ENCODE measurements at places on chromosomes 6 and 20. TPM values are rescaled to one million over a fixed set of nuclear protein-coding genes. Genes with fewer than 3 reads are reported as not detected.

The CDC40 gene
- total RNA-seq, result 19.9 TPM

The ZNF391 gene
- total RNA-seq, result 4.3 TPM

The EFCAB8 gene
- total RNA-seq, result 0.53 TPM

The TP53TG5 gene
- total RNA-seq, result not detected

The BEND6 gene
- 1.2 TPM for total RNA-seq

The SIGLEC1 gene
- total RNA-seq, result 0.16 TPM

The CARMIL1 gene
- total RNA-seq, result 40.6 TPM

The PRPH2 gene
- not detected for total RNA-seq

The PTGIS gene
- total RNA-seq, result 22.5 TPM

The TGIF2 gene
- total RNA-seq, result 30.6 TPM

The SMOC2 gene
- 51.0 TPM for total RNA-seq

DNA sequence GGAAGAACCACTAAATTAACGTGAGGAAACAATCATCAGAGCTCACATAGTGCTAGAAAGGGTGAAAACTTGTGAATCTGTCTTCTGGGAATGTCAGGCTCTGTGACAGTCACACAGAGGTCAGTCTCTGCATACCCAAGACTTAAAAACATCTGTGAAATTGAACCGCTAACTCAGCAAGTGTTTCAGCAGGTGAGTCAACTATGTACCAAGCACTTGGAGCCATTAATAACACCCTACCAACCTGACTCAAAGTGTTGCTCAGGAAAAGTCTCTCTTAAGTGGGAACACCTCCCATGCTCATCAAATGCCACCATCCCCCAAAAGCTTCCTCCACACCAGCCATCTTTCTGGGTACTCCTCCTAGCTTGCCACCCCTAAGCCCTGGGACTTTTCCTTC is 92.3 kb upstream of the CARMIL1 start:
- DNase-seq, result no peak

DNA sequence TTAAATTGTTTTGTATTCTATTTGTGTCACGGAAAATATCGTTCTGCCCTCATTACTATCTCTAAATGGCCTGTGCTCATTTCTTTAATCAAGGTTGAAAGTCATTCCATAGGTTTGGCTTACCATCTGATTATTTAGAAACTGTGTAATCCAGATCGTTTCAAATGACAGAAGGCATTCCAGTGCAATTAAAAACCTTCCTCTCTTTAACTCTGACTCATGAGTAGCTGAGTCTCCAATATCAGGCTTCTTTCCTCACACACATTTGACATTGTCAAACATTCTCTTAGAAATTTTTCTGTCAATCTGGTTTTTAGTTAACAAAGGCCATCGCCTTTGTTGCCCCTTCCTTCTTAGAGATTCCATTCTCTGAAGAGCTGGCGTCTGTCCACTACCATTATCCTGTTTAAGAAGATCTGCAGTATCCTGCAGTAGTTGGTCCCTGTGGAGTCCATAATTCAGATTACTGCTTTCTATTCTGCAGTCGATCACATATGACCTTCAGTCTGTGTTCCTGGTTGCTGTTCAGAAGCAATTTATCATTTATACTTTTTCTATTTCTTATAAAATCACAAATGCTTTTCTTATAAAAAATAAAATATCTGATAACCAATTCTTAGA is 3.9 kb upstream of the TRDN start:
- DNase-seq, result no peak

DNA sequence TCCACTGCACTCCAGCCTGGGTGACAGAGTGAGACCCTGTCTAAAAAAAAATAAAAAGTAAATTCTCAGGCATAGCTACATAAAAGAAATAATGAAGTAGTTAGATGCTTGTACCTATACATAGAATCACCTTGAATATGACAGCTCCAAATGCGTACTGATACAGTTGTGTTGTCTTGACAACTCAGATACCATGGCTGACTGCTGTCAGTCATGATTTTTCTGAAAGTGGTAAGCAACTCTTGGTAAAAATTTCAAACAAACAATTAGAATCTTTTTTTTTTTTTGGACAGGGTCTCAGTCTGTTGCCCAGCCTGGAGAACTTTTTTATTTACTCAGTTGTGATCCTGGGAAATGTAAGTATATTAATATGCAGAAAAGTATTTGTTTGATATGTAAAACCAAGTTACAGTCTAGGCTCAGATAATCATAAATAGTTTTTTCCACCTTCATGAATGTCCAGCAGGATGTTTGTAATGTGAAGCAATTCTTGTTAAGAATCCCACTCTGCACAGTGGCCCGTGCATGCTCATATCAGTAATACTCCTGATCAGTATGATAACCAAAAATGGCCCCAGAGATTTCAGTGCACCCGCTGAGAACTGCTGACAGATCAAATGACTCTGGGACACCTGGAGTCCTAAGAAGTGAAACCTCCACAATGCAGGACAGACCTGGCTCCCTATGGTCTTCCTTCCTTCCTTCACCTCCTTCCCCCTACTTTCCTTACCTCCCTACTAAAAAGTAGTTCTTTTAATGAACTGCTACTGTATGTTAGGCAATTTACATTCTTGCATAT is 14.0 kb upstream of the MAPK13 start:
- no peak for DNase-seq

DNA sequence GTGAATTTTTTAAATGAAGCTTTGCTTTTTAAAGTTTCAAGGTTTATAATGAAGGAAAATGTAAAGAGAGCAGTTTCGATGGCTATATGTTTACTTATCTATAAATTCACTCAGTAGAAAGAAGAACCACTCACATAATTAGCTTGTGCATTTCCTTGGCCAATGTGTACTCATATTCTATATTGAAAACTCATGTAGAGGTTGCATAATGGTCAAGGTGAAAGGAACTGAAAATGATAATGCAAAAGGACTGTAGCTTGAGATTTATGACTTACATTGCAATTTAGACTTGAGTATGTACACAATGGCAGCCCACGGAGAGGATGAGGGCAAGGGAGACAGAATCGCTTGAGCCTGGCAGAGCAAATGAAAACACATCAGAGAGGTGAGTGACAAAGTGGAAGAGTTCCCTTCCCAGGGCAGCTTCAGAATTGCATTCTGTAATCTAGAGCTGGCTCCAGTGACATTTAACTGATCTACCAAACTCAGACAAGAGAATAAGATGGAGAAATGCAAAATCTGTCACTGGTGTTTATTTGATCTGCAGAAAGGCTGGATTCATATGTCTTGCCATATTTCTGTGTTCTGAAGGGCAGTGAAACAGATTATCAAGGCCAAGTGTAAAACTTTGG is 191.8 kb downstream of the TMEM200A start:
- no peak for DNase-seq

GRCh38 chr6:139608466-139609261 is 234.2 kb upstream of the CITED2 start:
- DNase-seq, result no peak

- no peak for DNase-seq
Observed at GRCh38 chr6:44452725-44453124, 65.2 kb downstream of the CDC5L start.

GRCh38 chr6:152848919-152849318 is 98.3 kb downstream of the VIP start:
- no peak for DNase-seq

GRCh38 chr20:40393197-40394079 is 295.6 kb downstream of the MAFB start:
- no peak for DNase-seq

DNA sequence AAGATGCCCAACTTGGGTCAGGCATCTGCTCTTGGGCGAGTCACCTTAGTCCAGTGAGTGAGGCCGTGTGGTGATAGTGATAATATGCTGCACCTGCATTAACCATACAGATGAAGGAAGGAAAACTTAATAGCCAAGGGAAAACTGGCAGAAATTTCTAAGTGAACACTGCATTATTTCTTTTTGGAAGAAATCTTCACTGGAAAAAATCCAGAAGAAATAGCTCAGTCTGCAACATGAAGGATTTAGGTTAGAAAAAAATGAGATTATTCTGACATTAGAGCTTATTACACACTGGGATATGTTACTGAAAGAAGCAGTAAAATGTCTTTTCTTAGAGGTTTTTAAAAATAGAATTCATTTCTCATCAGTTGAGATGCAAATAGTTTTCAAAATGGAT is 947.3 kb downstream of the KIF16B start:
- no peak for DNase-seq

DNA sequence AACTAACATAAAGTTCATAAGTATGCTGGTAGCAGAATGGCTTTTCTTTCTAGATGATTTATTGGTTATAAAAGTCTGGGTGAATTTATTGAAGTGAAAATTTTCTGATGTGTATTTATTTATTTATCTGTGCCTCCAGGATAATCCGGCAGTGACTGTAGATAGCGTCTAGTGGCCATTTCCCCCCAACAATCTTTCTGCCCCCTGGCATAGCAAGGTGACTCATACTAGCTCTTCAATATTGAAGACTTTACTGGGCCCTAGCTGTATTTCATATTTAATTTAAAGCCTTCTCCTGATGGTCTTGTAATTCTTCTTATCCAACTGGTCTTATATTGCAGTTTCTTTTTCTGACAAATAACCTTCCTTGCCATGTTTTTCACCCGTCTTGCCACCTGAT is 154.1 kb upstream of the SGK1 start:
- no peak for DNase-seq

GRCh38 chr20:5173751-5174150 is 46.9 kb downstream of the CDS2 start:
- DNase-seq, result no peak

GRCh38 chr6:155782320-155782731 is 326.7 kb upstream of the NOX3 start:
- DNase-seq, result peak; percentile 44

DNA sequence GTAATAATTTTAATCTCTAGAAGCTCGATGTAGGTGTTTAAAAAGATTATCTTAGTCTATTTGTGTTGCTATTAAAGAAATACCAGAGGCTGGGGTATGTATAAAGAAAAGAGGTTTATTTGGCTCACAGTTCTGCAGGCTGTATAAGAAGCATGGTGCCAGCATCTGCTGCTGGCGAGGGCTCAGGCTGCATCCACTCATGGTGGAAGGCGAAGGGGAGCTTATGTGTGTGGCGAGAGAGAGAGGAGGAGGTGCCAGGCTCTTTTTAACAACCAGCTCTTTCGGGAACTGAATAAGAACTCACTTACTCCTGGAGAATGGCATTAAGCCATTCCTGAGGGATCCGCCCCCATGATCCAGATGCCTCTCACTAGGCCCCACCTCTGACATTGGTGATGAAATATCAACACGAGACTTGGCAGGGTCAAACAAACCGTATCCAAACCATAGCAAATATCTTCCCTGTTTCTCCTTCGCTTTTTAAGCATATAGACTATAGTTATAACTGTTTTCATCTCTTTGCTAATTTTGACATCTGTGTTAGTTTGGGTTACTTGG is 24.5 kb downstream of the CHMP4B start:
- no peak for DNase-seq

DNA sequence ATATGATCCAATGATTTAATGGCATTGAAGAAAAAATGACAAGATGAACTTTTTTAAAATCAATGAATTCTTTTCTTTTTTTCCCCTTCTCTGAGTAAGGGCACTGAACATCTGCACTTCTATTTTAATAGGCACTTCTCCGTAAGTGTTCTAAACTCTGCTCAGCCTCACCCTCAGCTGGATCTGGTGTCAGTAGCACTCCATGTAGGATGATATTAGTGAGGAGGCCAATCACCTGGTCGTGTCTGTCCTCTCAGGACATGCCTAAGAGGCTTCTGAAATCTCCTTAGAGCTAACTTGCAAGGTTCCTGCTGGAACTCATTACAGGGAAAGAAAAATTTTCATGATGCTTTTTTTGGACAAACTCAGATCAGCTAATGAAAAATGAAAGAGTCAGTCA is 148.6 kb upstream of the MLIP start:
- DNase-seq, result no peak

DNA sequence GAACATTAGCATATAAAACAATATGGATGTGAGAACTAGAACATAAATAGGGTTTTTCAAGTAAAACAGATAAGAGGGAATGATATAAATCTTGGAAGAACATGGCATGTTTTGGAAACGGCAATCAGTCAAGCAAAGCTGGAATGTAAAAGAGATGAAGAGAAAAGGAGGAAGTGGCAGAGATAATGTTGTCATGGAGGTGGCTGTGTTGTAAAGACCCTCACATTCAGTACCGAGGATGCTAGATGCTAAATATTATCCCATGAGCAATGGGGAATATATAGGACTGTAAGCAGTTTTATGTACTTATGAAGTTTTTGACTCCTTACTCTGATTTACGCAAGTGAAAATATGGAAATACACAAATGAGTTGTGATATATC is 702 bp upstream of the RHAG start:
- DNase-seq, result no peak

- peak; percentile 82 for DNase-seq
Observed at GRCh38 chr6:40894962-40895799, 143.8 kb downstream of the UNC5CL start.

GRCh38 chr6:21461844-21462518 is 131.6 kb upstream of the SOX4 start:
- no peak for DNase-seq

DNA sequence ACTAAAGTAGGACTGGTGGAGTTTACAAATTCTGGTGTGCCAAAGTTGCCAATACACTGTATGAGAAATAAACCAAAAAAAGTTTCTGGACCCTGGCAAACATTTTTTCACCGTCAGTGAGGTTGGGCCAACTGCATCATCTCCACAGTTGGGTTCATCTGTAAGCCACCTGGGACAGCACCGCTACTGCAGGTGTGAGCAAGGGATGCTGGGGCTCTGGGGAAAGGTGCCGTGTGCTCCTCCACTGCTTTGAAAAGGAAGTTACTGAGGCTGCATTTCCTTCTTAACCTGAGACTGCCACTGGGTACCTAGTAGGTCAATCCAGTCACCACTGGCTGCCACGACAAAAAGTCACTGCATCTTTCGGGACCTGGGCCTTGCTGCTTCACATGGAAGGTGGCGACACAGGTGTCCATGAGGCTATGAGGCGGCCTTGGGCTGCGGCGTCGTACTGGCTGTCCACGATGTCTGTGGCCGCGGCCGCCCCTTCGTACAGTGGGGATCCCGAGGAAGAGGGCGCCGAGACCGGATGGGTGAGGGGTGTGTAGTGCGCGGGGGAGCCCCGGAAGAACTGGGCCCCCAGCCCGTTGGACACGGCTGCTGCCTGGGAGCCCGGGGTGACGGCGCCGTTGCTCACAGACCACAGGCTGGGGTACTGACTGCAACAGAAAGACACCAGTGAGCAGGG is 9.6 kb downstream of the TBXT start:
- no peak for DNase-seq

- DNase-seq, result peak; percentile 35
Observed at GRCh38 chr6:89298680-89299465, 16.2 kb downstream of the GABRR2 start.

GRCh38 chr6:149032599-149033405 is 284.7 kb upstream of the TAB2 start:
- no peak for DNase-seq

Measured in hepatocyte (in vitro differentiated cells).